ENCODE measurements at places on chromosomes 3 and 15.

GRCh38 chr15:65077981-65078352, 1.4 kb downstream of the KBTBD13 start:
- peaks cover 10% of the 10 kb centered on the region for H3K4me1 ChIP-seq
- no peak overlapping the region for H3K27ac ChIP-seq
- DNase-seq: peak; percentile 45
- no peaks in the 10 kb centered on the region for H3K27me3 ChIP-seq

GRCh38 chr3:33438881-33439545, 1.2 kb downstream of the UBP1 start:
- H3K4me1 ChIP-seq: peaks cover 55% of the 10 kb centered on the region
- H3K27me3 ChIP-seq: no peaks in the 10 kb centered on the region
- H3K4me3 ChIP-seq: peak overlapping the region; percentile 64
- no peaks in the 10 kb centered on the region for H3K36me3 ChIP-seq
- peak; percentile 8 for DNase-seq
- H3K27ac ChIP-seq: peak overlapping the region; percentile 91

DNA sequence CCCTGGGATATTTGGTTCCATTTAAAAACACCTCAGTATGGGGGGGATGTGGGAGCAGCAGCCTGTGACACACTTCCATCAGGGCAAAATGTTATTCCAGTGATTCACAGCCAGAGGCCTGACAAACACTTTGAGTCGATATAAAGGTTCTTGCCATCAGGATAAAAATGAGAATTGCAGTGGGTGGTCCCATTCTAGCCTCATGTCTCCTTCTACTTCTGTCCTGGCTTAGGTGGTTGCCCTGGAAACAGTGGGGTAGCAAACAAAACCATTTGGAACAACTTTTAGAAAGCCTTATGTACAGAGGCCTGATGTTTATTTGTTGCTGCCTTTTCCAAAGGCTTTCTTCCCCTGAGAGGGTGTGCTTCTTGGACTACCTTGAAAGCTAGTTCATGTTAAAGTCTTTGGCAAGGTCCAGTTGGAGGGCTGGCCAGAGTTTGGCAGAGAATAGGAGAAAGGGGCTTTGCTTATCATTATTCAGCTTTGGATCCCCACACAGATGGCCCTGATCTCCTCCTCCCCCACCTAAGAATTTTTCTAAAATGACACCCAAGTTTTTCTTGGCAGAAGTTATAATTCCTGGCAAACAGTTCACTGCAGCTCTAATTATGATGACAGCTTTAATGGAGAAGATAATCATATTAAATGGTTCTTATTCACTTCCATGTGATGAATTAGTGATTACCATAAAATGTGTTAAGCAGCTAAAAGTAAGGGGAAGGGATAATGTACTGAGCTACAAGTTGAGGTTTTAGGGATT, 84.2 kb upstream of the ZNF280D start:
- H3K27ac ChIP-seq: no peak overlapping the region
- no peak overlapping the region for H3K4me3 ChIP-seq
- no peaks in the 10 kb centered on the region for H3K4me1 ChIP-seq
- no peaks in the 10 kb centered on the region for H3K27me3 ChIP-seq

- no peak for DNase-seq
- no peak overlapping the region for H3K27ac ChIP-seq
- H3K27me3 ChIP-seq: no peaks in the 10 kb centered on the region
Measured at GRCh38 chr3:85808755-85809154, 850.0 kb downstream of the CADM2 start.

DNA sequence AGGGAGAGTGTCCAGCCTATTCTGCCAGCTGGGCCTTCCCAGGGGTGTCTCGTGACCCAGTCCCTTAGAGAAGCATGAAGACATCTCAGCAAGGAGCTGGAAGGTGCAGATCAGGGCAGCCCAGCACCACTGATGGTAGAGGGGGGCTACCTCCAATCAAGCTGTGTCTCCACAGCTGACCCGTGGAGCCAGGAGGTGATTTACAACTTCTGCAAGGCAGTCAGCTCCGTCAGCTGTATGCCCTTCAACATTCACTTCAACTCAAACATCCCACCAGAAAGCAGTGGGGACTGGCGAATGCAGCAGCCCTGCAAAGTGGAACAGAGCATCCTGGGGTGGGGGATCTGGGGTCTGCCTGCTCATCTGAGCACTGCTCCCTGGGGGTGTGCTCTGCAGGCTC, 32.6 kb upstream of the FRG2C start:
- no peaks in the 10 kb centered on the region for H3K27me3 ChIP-seq
- no peak overlapping the region for H3K27ac ChIP-seq
- DNase-seq: no peak
- no peak overlapping the region for H3K4me3 ChIP-seq
- H3K36me3 ChIP-seq: no peaks in the 10 kb centered on the region
- no peaks in the 10 kb centered on the region for H3K4me1 ChIP-seq

DNA sequence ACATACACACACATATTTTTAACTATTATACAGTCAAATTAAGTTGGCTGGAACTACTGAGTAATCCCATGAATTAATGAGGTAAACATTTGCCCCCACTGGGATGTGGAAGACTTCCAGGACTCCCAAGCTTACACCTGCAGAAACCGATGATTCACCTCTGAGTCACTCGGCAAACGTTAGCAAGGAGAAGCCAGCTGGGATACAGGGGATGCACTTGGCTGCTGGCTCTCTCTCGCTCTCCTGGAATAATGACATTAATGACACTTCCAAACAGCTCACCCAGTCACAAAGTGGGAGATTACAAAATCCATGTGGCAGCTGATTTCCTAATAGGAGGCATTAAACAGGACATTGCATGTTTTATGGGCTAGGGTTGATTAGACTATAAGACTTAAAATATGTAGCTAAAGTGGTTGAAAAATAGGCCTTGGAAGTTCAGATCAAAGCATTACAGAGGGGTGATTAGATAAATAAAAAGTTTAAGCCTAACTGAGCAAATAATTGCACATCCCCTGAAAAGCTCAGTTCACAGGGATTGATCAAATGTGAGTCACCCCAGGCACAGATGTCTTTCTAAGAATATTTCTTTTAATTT, 500.9 kb downstream of the SOX2 start:
- no peak for DNase-seq
- H3K27ac ChIP-seq: no peak overlapping the region
- H3K27me3 ChIP-seq: no peaks in the 10 kb centered on the region
- H3K36me3 ChIP-seq: no peaks in the 10 kb centered on the region
- H3K4me1 ChIP-seq: no peaks in the 10 kb centered on the region

DNA sequence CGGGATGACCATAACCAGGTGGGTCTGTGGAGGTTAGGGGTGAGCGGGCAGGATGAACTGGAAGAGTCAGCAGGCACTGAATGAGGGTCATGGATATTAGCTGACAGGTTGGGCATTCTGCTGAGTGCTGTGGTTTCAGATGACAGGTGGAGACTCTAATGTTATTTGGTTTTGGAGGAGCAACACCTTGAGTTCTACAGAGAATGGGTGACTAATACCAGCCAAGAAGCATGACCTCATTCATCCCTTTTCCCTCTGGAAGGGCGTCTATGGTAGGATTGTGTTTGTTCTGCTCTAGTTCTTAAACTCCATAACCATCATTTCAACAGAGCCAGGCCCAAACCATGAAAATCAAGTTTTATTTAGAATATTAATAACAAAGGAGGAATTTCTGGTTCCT, 550.7 kb upstream of the LMCD1 start:
- no peak overlapping the region for H3K4me3 ChIP-seq
- DNase-seq: no peak
- H3K36me3 ChIP-seq: no peaks in the 10 kb centered on the region
- H3K27me3 ChIP-seq: no peaks in the 10 kb centered on the region
- no peak overlapping the region for H3K27ac ChIP-seq

GRCh38 chr3:191292243-191293015, 36.8 kb upstream of the CCDC50 start:
- H3K4me3 ChIP-seq: no peak overlapping the region
- no peaks in the 10 kb centered on the region for H3K36me3 ChIP-seq
- H3K27ac ChIP-seq: no peak overlapping the region
- no peaks in the 10 kb centered on the region for H3K4me1 ChIP-seq

GRCh38 chr3:194885766-194886165, 200.1 kb downstream of the FAM43A start:
- no peaks in the 10 kb centered on the region for H3K36me3 ChIP-seq
- DNase-seq: no peak
- no peaks in the 10 kb centered on the region for H3K4me1 ChIP-seq
- no peak overlapping the region for H3K4me3 ChIP-seq
